Suppressor macrophage treated with lipopolysaccharide for 1 hour (primary cell): ENCODE measurements at places on chromosomes 3 and 15.
A peak's percentile ranks its signal among the peaks of the same experiment; 100 is the strongest.

DNA sequence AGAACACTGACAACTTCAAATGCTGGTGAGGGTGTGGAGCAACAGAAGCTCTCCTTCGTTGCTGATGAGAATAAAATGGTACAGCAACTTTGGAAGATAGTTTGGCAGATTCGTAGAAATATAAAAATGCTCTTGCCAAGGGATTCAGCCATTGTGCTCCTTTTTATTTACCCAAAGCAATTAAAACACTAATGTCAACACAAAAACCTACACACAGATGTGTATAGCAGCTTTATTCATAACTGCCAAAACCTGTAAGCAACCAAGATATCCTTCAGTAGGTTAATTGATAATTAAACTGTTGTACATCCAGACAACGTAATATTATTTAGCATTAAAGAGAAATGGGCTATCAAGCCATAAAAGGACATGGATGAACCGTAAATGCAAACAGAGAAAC, 37.8 kb upstream of the LSAMP start:
- DNase-seq = no peak

- DNase-seq = peak; percentile 41
Observed at GRCh38 chr3:197023241-197023997, 6.2 kb downstream of the MELTF start.

- DNase-seq = no peak
Observed at GRCh38 chr3:76685858-76686257, 354.0 kb upstream of the ROBO2 start.

DNA sequence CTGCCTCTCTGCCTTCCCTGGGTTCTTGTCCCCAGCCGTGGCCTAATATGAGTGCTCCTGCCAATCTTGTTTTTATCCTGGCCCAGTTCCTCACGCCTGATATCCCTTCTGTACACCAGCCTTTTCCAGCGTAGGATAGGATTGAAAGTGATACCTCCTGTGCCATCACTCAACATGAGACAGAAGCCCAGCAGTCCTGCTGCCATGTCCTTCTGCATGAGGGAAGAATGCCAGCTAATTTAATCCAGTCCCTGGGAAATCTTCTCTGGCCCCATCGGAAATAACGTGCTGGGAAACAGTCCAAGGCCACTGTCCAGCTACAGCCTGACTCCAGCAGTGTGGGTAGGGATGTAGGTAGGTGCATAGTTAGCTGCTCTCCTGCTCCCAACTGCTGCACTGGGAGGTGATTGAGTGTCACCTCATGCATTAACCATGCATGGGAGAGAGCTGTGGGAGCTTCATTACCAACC, 92.0 kb upstream of the TPM1 start:
- no peak for DNase-seq

- no peak for DNase-seq
Observed at GRCh38 chr3:3302964-3303363, 123.5 kb upstream of the CRBN start.

DNA sequence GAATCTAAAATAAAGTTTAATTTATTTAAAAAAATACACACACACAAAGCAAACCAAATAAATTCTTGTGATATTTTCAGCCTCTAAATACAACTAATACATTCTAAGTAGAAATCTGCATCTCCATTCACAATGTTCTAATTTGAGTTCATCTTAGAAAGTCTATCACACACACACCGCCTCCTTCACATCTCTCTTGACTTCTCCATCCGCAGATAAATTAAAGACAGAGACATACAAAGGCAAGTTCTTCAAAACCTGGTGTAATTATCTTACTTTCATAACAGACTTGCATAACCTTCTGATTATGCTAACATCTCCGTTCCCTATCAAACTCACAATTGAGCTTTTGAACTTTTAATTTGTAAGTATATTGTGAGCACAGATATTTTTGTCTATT, 657.3 kb downstream of the VGLL3 start:
- no peak for DNase-seq

DNA sequence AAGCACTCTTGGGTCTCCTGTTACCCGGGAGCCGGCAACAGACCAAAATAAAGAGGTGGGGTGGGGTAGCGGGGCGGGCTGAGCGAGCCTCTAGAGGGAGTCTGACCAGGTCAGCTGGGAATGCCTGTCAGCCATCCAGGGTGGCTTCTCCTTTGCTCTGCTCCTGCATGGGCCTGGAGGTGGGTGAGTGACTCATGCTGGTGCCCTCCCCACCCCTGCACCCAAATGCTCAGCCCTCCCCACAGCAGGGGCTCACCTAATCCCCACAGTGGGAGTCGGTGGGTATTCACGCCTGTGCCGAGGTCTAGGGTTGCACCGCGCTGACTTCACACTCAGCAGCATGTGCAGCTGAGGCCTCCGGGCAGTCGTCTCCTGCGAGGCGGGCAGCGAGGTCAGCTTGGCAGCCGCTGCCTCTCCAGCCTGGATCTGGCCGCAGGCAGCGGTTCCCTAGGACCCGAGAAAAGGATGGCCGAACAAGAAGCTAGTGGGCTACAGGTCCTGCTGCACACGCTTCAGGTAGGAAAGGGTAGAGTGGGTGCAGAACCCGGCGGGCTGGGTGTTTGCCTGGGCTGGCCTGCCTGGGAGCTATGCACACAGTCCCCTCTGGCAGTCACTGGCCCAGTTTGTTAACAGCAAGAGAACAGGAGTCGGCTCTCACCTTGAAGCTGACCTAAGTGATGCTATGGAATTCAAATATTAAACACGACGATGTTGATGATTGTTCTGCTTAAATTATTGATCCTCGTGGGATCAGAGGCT, at the start of gene AGBL1:
Gene AGBL1 (plus strand): TSS at position 364 of the 759 bp plus-strand sequence.
- no peak for DNase-seq

DNA sequence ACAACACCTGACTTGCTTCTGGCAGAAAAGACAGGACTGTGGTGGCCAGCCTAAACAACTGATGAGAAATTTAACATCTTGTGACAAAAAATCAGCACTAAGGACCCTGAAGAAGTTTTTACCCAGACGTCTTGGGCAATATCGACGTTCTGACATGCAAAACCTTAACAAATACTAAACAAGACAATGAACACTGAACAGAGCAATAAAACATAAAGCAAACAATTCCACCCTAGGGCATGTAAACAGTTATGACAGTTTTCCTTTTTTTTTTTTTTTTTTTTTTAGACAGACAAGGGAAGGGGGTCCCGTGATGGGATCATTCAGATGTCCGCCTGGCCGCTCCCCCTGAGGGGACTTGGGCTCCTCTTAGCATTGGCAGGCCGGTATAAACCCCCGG, 738.0 kb downstream of the SI start:
- no peak for DNase-seq

DNA sequence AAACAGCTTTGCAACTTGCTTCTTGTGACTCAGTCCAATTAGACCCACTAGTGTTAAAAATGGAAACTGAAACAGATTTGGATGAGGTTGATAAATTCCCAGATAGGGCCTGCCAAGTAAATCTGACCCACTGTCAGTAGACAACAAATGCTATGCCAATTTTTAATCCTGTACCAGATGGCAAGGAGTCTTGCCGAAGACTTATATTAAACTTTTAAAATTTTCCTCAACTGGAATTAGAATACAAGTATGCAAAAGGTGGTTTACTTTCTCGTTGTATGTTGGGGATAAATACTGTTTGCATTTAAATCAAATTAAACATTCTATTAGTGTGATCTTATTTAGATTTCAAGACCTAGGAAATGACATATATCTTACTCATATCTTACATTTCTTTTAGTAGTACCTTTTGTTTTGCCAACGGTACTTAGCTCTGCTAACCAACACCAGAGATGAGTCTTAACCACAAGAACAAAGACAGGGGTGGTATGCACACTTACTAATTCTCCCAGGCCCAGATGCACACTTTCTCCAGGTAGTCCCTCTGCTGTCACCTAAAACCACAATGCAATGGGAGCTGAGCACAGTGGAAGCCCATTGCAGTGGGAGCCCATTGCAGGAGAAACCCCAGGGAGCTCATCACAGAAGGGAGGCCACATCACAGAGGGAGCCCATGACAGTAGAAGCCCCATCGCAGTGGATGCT, 77.8 kb downstream of the WWTR1 start:
- peak; percentile 6 for DNase-seq

DNA sequence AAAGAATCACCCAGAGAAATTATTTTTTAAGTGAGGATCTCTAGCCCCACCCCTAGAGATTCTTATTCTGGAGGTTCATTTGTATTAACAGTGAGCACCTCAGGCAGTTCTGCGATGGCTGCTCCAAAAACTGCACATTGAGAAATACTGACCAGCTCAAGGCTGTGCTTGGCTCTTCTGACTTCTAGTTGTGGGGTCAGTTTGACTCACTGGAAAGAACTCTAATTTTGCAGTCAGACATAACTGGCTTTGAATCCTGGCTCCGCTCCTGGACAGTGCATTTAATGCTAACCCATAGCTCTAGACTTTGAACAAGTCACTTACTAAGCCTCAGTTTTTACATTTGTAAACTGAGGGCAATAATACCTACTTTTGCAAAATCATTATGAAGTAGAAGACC, 123.6 kb upstream of the SKOR1 start:
- no peak for DNase-seq

DNA sequence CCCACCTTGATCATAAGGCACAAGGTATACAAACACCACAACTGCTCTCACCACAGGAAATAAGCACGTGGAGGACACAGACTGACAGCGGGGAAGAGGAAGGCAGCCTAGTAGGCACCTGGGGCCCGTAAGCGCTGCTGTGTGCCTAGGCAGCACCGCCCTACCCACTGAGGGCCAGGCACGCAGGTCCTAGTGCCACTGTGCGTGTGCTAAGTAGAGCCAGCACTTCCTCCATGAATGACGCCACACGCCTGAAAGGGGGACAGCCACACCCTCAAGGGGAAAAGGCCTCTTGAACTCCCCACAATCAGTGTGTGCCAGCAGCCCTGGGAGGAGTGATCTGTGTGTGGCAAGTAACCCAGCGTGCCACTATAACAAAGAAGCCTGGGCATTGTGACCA, 73.0 kb downstream of the ATP1B3 start:
- no peak for DNase-seq

GRCh38 chr3:160218136-160218535, 7.1 kb upstream of the C3orf80 start:
- DNase-seq = no peak

- no peak for DNase-seq
Observed at GRCh38 chr3:60250206-60250605, 1001.0 kb downstream of the FHIT start.

- peak; percentile 27 for DNase-seq
Observed at GRCh38 chr3:70085613-70086012, 86.1 kb downstream of the SAMMSON start.

GRCh38 chr3:127762077-127762786, 60.1 kb downstream of the MGLL start:
- peak; percentile 42 for DNase-seq

DNA sequence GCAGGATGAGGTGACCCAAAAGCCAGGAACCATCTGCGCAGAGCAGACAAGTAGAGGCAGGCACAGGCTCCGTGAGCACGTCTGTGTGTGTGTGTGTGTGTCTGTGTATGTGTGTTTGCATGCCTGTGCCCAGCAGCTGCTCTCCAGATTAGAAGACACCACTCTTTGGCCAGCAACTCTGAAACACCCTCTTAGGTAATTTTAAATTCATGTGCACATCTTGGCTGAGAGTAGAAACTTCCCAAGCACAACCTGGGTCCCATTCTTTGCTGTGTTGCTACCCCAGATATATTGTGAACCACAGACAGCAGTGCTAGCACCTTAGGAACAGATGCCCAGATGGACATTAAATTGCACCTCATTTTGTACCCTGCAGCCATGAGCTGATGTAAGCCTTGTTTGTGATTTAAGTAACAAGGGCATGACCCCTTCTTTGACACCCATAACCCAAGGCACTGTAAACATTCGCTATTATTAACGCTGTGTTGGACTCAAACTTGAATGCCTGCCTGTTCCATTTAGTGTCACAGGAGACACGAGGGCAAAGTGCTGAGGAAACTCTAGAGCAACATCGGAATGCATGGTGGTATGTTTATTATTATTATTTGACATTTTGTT, at the start of gene FILIP1L:
Gene FILIP1L (minus strand): TSS at position 89 of the 618 bp plus-strand sequence.
- no peak for DNase-seq

GRCh38 chr3:183494341-183494740, 61.2 kb downstream of the KLHL6 start:
- no peak for DNase-seq

DNA sequence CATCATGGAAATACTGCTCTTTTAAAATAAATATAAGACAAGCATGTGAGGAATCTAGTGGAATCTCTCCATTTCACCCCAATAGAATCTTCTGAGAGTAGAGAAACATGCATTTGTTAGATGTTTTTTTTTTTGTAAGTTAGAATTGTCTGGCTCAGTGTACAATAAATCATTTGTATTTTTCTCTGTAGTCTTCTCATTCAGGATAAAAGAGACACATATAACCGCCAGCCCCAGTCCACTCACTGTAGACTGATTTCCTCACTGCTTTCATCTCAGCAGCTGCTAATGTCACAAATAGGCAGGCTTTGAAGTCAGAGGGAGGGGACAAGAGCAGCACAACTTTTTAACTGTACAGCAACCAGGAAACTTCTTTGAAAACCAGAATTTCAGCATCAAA, 140.2 kb upstream of the RBMS3 start:
- DNase-seq = no peak

DNA sequence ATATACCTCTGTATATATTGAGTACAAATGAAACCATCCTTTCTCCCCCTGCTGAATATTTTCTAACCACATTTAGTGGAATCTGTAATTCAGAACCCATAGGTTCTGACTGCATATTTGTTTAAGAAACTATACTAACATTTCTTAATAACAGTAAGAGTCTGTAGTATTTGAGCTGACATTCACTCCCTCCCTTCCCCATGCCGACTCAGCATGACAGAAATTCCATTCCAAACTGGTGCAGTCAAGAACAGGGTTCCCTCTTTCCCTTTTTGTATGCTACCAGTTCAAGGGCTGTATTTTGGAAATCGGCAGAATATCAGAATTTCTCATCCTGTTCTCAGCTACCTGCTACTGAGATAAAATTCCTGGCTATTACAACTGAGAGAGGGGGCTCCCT, 796.6 kb upstream of the DPPA4 start:
- DNase-seq = no peak

DNA sequence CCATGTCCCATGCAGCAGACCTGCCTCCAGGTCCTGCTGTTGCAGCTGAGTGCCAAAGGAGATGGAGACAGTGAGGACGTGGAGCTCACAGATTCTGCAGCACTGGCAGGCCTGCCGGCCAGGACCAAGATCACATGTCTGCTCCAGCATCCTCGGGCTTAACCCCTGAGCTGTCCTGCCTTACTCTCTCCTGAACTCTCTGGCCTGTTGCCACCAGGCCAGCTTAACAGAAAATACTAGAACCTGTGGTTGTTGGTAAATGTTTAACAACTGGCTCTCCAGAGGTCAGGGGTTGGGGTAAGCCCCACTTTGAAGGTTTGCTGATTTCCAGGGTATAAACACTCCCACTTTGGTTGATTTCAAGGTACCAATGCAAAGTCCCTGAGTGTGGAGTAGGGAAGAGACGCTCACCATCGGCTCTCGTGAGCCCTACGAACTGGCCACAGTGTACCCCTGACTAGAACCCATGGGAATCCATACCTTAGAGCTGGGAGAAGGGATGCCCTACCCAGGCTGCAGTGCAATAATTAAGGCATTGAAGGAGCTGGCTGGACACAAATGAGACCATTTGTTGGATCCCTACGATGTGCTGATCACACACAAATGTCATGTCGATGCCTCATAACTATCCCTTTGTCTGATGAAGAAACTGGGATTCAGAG, 147.9 kb downstream of the OR4M2 start:
- DNase-seq = no peak
